Activated CD4-positive, CD25-positive, alpha-beta regulatory T cell treated with anti-CD3 and anti-CD28 coated beads, Interleukin-2, amount 50 U/mL, for 72 hours (primary cell): ENCODE measurements at places on chromosomes 11 and 22.

DNA sequence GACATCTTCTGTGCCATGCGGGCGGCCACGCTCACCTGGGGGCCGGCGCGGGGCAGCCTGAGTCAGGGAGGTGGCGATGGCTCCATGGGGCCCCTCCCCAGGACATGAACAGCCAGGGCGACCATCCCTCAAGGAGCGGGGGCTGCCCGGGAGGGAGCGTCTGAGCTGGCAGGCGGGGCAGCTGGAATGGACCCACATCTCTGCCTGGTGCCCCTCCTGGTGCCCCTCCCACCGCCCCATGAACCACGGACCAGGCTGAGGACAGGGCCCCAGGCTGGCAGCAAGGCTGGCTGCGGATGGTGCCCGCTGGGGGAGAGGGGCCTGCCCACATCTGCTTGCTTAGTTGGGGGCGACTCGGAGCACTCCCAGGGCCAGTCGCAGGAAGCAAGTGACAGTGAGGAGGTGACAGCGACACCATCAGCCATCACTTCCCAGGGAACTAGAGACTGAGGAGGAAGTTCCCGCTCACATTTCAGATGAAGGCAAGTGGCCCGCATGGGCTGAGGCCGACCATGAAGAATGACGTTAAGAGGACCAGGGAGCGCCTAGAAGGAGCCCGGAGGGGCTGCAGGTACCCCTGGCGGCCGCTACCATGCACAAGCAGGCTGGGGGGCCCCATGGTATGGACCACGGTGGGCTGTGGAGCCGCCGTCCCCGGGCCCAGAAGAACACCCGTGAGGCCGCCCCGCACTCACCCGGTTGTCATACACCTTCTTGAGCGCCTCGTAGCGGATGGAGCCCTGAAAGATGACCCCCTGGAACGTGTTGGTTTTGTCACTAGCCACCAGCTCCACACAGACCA lies 37.3 kb downstream of the KIAA0930 start:
- no peak for DNase-seq

DNA sequence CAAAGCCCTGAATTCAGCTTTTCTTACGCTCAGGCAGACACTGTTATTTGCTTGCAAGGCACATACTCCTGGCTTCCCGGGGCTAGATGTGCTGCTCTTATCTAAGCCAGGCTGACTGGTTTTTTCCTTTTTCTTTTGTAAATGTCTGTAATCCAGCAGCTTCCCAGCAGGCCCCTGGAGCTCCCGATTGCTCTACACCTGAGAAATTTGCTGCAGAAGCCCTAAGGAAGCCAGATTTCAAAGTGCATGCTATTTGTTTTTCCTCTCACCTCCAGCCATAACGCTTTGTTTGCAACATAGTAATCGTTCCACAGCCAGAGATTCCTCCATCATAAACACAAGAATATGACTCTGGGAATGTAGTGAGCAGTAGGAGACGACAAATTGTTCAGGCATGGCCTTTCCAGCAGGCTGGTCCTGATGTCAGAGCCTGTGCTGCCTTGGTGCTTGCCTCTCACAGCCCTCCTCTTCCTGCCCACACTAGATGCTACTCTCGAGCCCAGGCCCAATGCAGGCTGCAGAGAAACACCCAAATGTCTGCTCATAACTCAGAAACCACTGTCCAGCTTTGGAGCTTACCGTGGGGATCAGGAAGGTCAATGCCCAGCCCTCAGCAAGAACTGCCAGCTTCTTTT lies 54.7 kb upstream of the SLC6A5 start:
- no peak for DNase-seq

DNA sequence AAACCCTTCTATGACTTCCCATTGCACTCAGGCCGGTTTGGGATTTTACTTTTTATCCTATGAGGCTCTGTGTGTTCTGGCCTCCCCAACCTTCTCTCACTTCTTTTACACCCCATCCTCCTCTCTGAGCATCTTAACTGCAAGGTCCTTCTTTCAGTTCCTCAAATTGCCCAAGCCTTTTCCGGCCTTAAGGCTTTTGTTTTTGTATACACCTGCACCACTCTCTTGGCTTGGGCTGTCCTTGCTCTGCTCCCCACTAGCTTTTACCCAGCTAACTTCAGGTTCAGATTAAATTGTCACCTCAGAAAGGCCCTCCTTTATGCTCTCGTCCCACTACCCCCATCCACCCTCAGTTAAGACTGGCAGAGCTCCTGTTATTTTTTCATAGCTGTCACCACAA lies 55.5 kb downstream of the FAM83F start:
- no peak for DNase-seq

GRCh38 chr11:112321501-112322172 lies 61.0 kb upstream of the PLET1 start:
- DNase-seq = no peak
